ENCODE measurements at places on chromosomes 1 and 21.

DNA sequence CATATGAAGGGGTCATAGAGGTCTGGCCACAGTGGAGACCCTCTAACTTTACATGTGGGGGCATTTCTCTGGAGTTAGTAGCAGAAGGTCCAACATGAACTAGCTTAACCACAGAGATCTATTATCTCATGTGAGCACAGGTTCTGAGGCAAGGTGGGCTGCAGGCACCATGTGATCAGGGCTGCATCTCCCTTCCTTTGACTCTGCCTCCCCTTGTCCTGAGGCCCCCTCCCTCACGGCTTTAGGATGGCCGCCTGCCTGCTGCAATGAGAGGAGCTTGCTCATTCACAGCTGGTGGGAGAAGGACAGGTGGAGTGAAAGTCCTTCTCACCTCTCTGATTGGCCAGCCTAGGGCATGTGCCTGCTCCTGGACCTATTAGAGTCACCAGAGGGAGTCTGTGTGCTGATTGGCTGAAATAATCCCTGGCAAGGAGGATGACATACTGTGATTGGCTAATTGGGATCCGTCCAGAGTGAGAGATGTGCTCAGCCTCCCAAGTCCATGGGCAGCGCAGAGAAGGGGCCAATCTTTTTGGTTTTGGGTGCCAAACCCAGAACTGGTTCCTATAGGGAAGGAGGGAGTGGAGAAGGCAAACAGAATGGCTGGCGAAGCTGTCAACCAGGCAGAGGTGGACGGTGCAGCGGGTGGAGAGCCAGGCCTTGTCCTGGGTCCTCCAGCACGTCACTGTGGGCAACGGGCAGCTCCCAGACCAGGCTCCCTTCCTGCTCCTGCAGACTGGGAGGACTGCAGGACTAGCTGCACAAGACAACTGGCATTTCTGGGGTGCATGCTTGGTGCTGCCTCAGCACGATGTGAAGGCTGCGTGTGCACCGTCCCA lies 39.4 kb upstream of the C1orf174 start:
- peak; percentile 91 for DNase-seq

GRCh38 chr1:184118046-184118445 lies 66.5 kb downstream of the TSEN15 start:
- no peak for DNase-seq

GRCh38 chr21:29302359-29302875 lies 3.7 kb downstream of the BACH1 start:
- no peak for DNase-seq

DNA sequence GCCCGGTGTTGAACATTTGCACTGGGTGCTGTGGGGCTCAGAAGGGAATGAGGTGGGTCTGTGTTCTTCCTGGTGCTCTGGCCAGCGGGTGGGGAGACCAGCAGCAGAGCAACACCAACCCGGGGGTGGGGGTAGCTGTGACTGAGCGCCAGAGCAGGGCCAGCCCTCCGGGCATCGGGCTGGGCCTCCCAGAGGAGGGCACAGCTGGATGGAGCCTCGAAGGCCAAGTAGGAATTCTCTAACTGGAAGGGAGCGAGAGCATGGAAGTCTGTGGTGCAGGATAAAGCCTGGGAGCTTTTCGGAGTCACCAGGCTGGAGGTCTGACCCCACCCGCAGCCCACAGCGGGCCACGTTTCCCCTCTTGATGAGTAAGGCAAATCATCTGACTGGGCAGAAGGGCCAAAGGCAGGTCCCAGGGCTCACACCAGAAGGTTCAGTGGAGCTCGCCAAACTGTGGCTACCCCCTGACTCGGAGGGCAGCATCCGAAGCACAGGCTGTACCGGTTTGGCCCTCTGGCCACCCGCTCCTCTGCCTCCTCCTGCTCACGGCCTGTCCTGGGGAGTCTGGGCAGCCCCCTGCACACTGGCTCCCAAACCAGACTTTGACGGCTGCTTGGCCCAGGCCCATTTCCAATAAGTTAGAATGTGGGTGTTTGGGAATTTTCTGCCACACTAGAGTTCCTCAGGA lies 18.8 kb downstream of the SLC1A7 start:
- no peak for DNase-seq

GRCh38 chr1:19635646-19636045 lies 8.5 kb upstream of the NBL1 start:
- no peak for DNase-seq

DNA sequence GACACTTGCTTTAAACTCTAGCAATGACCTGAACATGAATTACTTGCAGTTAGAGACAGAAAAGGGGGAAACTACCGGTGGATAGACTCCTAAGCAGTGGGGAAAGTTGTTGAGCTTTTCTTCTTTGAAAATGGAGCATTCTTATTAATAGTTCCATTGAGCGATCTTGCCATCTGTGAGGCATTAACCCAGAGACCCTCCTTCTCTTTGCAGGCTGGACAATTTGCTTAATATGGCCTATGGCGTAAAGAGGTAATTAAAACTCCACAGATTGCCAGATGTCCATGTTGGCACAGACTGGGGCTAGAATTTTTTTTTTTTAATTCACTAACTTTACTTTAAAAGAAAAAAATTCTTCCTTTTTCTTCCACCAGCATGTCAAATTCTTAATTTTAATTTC lies 88.5 kb downstream of the ELAVL4 start:
- no peak for DNase-seq

DNA sequence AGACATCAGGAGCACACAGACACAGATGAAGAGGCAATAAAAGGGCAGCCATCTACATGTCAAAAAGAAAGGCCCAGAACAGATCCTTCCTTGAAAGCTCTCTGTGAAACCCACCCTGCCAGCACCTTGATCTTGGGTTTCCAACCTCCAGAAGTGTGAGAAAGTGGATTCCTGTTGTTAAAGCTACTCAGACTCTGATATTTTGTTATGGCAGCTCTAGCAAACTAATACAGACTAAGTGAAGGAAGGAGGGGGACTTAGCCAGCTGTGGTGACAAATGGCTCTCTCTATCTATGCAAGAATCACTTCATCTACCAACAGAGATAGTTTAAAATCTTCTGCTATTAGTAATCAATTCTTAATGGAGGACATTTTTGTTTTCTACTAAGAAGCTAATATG lies 10.4 kb downstream of the SAMSN1 start:
- DNase-seq, result no peak

DNA sequence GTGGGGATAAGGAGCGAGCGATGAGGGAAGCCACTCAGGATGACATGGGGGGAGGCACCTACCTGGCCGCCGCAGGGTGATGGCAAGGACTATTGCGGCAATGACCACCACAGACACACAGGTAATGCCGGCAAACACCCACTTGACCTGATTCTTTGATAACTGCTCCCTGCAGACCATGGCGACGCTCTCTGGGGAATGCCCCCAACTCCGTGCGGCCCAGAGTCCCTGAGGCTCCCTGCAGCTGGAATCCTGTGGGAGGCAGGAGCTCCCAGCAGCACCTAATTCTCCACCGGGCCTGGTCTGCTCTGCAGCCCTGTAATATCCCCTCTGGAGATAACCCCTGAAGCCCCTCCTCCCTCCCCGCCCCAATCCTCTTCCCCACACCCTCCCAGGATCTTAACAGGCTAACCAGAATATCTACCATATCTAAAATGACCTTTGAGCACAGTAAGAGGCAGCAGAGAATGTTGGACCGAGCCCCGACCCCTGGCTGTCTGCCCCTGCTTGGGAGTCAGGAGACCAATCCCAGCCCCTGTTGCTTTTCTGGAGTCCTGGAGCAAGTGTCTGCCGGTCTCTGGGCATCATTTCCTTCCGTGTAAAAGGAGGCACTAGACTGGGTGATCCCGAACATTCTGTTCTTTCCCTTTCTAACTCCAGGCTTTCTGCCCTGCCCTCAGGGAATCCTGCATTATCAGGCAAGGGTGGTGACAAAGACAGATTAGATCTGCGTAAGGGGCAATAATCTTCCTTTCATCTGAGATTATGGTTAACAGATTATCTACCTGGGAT lies at the start of gene FAM151A:
FAM151A (minus strand) TSS at position 310 of the 792 bp plus-strand sequence; CDS start at position 180, 130 bp downstream.
- no peak for DNase-seq

DNA sequence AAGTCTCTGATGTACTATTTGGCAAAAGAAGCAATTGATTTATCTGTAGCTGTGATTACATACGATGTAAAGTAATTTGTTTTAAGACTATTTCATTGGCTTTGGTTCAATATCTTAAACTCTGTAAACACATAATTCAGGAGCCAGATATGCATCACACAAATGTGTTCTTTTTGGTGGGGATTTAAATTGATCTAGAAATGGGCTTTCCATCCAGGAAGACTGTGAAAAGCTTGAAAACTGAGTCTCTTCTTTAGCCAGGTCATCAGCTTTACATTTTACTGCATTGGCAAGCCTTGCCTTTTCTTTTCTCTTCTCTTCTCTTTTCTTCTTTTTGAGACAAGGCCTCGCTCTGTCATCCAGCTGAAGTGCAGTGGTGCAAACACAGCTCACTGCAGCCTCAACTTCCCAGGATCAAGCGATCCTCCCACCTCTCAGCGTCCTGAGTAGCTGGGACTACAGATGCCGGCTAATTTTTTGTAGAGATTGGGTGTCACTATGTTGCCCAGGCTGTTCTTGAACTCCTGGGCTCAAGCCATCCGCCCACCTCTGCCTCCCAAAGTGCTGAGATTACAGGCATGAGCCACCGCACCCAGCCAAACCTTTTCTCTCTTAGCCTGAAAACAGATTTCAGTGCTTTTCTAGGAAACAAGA lies 1.4 kb downstream of the RCAN3 start:
- no peak for DNase-seq

- DNase-seq, result no peak
These were observed 155.5 kb downstream of the PTGER3 start for GRCh38 chr1:70892140-70892539.

DNA sequence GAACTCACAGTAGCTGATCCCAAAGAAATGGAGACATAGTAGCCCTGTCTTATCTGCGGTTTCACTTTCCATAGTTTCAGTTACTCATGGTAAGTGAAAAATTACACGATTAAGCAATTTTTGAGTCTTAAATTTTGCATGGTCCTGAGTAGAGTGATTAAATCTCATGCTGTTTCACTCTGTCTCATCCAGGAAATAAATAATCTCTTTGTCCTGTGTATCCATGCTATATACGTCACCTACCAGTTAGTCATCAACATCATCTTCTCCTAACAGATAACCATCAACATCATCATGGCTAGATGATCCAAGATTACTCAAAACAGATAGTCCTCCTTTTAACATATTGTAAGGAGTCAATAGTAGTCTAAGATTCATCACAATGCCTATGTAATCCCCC lies 1589.3 kb downstream of the BRINP3 start:
- DNase-seq, result no peak

- DNase-seq, result no peak
These were observed 21.5 kb upstream of the LYST start for GRCh38 chr1:235888119-235888643.

GRCh38 chr21:45511007-45511406 lies 31.2 kb downstream of the SLC19A1 start:
- DNase-seq, result no peak

DNA sequence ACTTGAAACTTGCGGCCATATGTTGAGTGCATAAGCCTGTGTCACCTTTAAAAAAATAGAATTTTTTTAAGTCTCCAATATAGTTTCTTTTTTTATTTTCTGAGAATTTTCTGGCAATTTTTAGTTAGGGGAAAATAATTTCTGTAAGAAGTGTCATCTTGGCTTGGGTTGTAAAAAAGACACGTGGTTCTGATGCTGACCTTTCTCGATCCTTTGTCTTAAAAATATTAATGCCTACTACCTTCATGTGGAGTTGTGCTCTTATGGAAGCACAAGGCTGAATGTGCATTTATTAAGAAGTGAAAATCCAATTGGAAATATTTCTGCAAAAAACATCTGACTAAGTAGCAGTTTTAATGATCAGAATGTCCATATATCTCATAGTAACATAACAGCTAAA lies 3.5 kb downstream of the ELAVL4 start:
- no peak for DNase-seq

DNA sequence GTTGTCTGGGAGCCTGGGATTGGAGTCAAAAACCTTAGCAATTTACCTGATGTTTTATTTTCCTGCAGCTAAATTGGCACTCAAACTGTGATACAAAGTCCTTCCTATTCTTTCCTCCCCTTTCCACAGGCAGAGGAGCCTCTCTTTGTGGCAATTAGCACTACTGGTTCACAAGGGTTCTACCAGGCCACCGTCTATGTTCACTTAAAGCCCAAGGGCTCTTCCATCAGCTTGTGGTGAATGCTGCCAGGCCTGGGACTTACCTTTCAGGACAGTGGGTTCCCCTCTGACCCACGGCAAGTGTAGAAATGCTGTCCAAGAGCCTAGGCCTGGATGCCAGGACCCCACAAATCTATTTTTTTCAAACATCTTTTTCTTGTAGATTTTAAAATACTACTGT lies 251.9 kb upstream of the B3GALT2 start:
- no peak for DNase-seq

GRCh38 chr1:145846201-145846612 lies 777 bp downstream of the NUDT17 start:
- no peak for DNase-seq

DNA sequence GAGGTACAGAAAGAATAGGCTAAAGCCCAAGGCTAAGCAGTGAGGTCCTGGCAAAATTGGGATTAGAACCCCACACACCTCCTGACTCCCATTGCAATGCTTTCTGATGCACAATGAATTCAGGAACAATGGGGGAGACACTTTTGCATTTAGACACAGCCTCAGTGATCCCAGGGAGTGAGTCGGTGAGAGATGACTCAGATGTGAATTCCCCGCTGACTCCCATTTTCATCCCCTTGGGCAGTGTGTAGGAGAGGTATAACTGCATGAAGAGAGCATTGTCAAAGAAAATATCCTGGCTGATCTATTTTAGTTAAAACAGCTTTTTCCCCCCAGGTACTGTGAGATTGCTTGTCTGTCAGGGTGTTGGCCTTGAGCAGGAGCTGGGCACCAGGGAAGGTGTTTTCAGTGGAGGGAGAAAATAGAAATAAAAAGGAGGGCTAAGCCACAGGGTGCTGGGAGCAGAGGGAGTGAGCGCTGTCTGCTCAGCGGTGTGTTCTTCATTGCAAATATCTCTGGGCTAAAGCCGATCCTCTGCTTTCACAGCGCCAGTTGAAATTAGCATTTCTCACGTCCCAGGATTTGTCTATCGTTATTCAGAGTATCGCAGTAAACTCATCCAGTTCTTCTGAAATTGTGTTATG lies 247.7 kb upstream of the PTBP2 start:
- DNase-seq, result no peak

DNA sequence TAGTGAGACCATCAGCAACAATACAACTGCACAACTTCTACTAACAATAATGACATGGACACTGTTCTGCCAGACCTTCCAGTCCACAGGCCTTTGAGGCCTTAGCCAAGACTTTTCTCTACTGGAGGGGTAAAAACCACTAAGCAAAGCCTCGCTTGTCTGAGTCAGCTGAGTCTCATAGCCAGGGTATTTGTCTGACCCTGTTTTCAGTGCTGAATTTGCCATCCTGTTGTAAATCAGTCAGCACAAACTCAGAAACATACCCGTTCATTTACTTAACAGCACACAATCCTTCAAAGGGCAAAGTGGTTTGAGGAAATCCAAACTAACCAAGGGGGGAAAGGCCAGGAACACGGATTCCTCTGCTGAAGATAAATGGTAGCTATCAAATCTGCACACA lies 537.8 kb downstream of the SMYD3 start:
- DNase-seq, result no peak

GRCh38 chr1:111690306-111690617 lies 48.9 kb downstream of the INKA2 start:
- DNase-seq, result no peak
